A549 treated with AZD2906 at 1 μM for 4 hours (cell line): ENCODE measurements at places on chromosomes 5 and 9. TPM values are rescaled to one million over a fixed set of nuclear protein-coding genes. Genes with fewer than 3 reads are reported as not detected.

The C9orf72 gene
- total RNA-seq: 3.3 to 5.2 TPM (median 4.5 TPM) in 5 replicates

The SHLD3 gene
- total RNA-seq: 1.9 to 2.7 TPM (median 2.1 TPM) in 5 replicates

The SPINK5 gene
- total RNA-seq: not detected in 5 replicates

The CARD6 gene
- 2.2 to 3.0 TPM (median 2.4 TPM) in 5 replicates for total RNA-seq

The MAPKAP1 gene
- total RNA-seq: 53.8 to 76.9 TPM (median 74.7 TPM) in 5 replicates

The SVEP1 gene
- 1.5 to 1.8 TPM (median 1.7 TPM) in 5 replicates for total RNA-seq

The AP3S1 gene
- total RNA-seq: 60.6 to 81.4 TPM (median 77.6 TPM) in 5 replicates

The MCC gene
- total RNA-seq: 0.14 to 0.27 TPM (median 0.16 TPM) in 5 replicates

The AFAP1L1 gene
- total RNA-seq: 12.3 to 15.7 TPM (median 15.4 TPM) in 5 replicates
